Stimulated activated CD4-positive, alpha-beta T cell treated with anti-CD3 and anti-CD28 coated beads, Interleukin-4, amount 100 ng/mL, for 48 hours (primary cell): ENCODE measurements at places on chromosomes 2 and 18.

GRCh38 chr2:195709901-195710806 lies 53.1 kb downstream of the SLC39A10 start:
- no peak for DNase-seq

GRCh38 chr2:150107816-150108215 lies 379.7 kb downstream of the RND3 start:
- DNase-seq: no peak

GRCh38 chr2:205427112-205427511 lies 255.2 kb upstream of the NRP2 start:
- DNase-seq: no peak

DNA sequence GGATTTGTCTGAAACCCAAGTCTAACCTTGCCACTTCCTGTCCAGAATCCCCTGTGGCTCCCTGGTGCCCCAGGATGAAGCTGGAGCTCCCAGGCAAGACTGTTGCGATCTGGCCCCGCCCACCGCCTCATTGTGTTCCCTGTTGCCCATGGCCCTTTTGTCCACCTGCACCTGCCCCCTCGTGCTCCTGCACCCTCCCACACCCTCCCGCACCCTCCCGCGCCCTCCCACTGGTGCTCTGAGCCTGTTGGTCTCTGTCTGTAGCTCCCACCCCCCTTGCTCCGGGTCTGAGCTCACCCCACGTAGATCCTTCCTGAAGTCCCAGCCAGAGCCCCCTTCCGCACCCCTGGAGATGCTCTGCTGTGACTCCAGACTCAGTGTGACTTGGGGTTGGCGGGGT lies 244.4 kb downstream of the ATAD2B start:
- DNase-seq: no peak

DNA sequence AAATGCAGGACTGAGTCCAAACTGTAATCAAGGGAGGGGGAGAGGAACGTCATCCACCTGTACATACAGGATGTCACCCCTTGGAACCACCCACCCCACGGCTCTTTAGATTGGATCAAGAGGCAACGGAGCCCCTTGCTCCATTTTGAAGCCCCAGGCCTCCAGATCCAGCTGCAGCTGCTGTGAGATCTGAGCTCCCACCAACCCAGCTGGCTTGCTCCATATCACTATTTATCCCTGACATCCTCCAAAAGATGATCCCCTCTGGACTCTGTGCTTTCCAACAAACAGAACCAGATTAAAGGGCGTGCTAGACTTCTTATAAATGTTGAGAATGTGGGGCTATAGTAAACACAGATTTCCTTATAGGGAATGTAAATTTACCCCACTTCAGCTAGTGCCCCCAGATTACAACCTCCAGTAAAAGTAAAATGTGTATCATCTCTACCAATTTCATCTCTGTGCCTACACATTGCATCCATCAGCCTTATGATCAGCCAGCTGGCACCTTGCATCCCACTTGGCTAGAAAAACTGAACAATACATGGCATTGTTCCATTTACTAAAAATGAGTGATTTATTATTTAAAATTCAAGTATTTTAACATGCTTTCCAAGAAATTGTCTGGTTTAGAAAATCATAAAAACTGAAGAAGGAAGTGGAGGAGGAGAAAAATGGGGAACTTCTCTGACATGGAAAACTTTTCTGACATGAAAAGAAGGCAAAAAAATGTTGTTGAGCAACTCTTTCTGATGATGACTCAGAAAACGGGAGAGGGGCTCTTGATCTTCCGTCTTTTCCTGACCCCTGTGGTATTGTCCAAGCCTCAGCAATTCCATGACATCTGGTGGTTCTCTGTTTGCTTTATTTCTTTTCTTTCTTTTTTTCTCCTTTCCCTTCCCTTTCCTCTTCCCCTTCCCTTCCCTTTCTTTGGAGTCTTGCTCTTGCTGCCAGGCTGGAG lies 262.6 kb upstream of the THUMPD2 start:
- DNase-seq: no peak

GRCh38 chr2:36177282-36177681 lies 178.3 kb upstream of the CRIM1 start:
- DNase-seq: no peak

DNA sequence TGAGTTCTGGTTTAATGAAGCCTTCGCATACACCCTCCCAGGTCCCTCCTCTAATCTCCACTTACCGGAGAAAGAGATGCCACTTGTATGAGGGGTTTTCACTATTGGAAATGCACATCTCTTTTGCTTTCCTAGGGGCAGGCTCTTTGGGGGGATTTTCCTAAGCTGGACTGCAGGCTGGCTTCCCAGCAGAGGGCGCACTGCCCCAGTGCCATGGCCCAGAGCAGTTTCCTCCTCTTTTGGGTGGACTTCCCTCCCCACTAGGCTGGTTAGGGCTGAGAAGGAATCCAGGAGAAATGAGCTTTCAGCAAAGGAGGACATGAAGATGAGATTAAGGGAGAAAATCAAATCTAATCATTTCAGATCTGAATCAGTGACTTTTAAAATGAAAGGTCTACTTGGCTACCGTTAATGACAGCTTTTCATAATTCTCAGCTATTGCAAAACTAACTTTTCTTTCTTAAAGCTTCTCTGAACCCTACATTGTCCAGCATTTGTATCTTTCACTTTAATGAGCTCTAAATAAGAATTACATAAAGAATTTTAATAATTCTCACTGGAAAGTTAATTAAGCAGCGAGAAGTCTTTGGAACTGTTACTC lies 784.1 kb upstream of the FANCL start:
- DNase-seq: peak; percentile 3

DNA sequence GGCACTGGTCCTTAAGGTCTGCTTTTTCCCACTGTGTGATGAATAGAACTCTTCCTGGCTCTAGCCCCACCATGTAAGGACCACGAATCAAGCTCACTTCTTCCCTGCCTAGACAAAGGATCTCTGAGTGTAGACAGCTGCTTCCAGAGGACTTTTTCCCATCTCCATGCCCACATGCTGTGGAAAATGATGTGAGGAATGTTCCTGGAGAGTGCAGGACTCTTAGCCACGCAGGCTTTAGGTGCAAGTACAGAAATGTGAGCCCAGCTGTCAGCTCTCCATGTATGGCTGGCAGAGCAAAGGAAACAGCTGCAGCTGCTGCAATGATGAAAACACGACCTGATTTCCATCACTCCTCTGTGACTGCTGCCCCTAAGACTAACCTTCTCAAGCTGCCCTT lies 35.5 kb downstream of the NXPH2 start:
- DNase-seq: no peak

- no peak for DNase-seq
These were observed 233.9 kb downstream of the SATB2 start for GRCh38 chr2:199223791-199224190.

GRCh38 chr2:176479961-176480360 lies 210.7 kb downstream of the MTX2 start:
- DNase-seq: no peak

GRCh38 chr2:6876309-6876708 lies 1.3 kb upstream of the RSAD2 start:
- DNase-seq: no peak

- DNase-seq: no peak
These were observed 135.1 kb downstream of the GFPT1 start for GRCh38 chr2:69251943-69252342.

DNA sequence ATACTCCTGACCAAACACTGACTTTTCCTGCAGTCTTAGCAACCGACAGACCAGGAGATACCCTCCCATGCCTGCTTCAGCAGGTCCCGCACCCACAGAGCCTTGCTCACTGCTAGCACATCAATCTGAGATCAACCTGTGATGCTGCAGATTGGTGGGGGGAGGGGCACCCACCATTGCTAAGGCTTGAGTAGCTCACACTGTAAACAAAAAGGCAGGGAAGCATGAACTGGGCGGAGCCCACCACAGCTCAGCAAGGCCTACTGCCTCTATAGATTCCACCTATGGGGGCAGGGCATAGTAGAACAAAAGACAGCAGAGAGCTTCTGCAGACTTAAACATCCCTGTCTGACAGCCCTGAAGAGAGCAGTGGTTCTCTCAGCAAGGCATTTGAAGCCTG lies 109.7 kb downstream of the SP100 start:
- no peak for DNase-seq

- DNase-seq: no peak
These were observed 127.7 kb upstream of the DLX2 start for GRCh38 chr2:172230332-172230888.

DNA sequence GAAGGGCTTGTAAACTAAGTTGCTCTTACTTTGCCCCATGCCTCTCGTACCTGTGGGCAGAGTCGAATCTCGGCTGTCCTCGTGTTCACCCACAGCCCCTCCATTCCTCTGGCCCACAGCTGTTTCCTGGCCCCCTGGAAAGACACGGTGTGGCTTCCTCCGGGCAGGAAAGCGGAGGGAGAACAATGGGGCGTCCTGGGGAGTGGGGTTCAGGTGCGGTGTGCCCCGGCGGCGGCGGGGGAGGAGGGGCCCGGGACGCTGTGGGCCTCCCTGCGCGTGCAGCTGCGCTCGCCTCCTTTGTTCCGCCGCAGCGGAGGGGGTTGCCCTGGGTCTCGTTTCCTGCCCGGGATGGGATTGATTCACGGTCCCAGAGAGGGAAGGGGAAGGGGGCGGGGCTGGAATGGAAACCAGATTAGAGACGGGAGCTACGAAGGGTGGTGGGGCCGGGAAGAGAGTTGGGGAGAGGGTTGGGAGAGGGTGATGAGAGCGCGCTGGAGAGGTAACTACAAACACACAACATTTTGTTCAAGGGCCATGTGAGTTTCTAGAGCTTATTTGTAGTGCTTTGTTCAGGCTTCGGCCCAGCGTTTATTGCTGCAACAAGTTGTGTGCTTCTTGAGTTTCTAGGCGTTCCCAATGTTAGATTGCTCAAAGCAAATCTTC lies 796 bp downstream of the MYO1B start:
- peak; percentile 22 for DNase-seq

- no peak for DNase-seq
These were observed 159.2 kb upstream of the SH3BP4 start for GRCh38 chr2:234792621-234793022.

- no peak for DNase-seq
These were observed 6.2 kb downstream of the KRTCAP3 start for GRCh38 chr2:27448381-27448780.

- no peak for DNase-seq
These were observed 264.7 kb downstream of the CYP26B1 start for GRCh38 chr2:71882949-71883472.

DNA sequence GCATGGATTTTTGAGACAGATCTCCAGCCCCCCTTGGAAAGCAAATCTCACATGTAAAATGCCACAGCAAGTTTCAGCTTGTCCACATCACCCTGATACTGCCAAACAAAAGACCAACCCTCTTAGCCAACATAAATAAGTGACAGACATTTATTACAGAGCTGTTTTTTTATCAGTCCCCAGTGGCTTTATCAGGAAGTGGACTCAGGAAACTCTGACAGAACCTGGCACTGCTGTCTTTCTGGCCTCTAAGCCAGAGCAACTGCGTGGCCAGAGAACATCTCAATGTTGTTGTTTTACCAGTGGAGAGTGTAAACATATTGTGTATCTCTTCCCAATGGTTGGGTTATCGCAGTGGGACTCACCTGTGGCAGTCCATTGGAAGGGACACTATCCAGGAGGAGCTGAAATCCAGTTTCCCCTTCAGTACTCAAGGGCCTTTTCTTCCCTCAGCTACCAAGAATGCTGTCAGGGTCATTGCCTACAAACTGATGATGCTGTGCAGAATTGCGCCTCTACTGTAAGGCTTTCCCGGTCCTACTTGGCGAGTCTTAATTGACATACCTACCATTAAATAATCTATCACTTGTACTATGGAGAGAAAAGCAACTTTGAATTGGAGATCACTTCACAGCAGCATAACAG lies 22.0 kb downstream of the SLC14A1 start:
- DNase-seq: no peak

DNA sequence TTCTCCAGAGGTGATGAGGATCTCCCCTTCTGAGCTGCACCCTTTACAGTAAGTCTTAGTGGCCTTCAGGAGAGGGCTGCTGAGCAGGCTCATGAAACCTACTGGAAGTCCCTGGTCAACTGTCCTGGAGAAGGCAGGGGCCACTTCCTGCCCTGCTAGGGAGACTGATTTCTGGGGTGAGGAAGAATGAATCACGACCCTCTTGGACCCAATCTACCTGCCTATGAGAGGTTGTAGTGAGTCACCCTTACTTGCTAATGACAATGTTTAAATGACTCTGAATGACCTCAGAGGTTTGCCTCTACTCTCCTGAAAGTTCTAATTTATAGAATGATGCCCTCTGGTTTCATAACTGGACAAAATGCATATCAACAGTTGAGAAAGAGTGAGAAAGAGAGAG lies 79.4 kb upstream of the FAM136A start:
- no peak for DNase-seq

- DNase-seq: no peak
These were observed 114.5 kb downstream of the ERBB4 start for GRCh38 chr2:212424082-212424481.

GRCh38 chr2:56898986-56899385 lies 715.2 kb downstream of the CCDC85A start:
- DNase-seq: no peak

DNA sequence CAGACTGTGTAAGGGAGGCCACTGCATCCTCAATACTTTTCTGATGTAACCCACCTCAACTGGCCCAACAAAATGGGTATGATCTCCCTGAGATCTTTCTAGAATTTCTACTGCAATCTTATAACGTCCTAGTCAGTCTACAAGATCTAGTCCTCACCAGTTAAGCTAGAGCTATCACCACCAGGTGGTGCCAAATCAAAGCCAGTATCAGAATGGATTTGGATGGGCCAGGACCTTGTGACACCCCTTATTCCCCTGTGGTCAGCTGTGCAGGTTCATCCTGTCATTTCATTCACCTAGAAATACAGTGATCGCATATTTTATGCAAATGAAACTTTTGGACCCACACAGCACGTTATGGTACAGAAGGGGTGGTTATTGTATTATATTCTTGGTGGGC lies 90.3 kb downstream of the OLA1 start:
- DNase-seq: peak; percentile 2

GRCh38 chr18:50313031-50313607 lies 25.6 kb upstream of the CXXC1 start:
- no peak for DNase-seq

- no peak for DNase-seq
These were observed 132.2 kb upstream of the CXCR4 start for GRCh38 chr2:136250131-136250530.

- DNase-seq: no peak
These were observed 659.5 kb downstream of the TSN start for GRCh38 chr2:122414902-122415301.

DNA sequence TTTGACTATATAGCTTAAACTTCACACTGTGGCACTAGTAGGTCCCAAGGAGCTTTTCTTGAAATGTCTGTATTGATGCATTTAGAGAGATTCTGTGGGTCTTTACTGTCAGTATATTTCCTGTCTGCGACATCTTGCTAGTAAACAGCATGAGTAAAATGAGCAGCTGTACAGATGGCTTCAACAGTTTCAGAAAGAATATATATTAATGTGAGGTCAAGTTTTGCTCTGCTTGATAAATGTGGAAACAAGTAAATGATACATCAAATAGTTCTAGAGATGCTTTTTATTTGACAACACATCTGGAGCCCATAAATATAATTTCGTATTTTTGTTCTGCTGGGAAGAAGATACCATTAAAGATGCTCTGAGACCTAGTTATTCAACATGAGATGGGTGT lies 310.9 kb upstream of the COL3A1 start:
- no peak for DNase-seq

GRCh38 chr2:42364658-42365057 lies 3.6 kb upstream of the COX7A2L start:
- no peak for DNase-seq

- DNase-seq: no peak
These were observed 47.4 kb downstream of the FSIP2 start for GRCh38 chr2:185785851-185786473.

GRCh38 chr2:10575609-10576280 lies 114.0 kb downstream of the NOL10 start:
- no peak for DNase-seq

- DNase-seq: no peak
These were observed 145.9 kb downstream of the RTP5 start for GRCh38 chr2:242015108-242016065.
